Activated CD4-positive, alpha-beta T cell treated with anti-CD3 and anti-CD28 coated beads for 48 hours (primary cell): ENCODE measurements at places on chromosomes 1 and 21.
A peak's percentile ranks its signal among the peaks of the same experiment; 100 is the strongest.

DNA sequence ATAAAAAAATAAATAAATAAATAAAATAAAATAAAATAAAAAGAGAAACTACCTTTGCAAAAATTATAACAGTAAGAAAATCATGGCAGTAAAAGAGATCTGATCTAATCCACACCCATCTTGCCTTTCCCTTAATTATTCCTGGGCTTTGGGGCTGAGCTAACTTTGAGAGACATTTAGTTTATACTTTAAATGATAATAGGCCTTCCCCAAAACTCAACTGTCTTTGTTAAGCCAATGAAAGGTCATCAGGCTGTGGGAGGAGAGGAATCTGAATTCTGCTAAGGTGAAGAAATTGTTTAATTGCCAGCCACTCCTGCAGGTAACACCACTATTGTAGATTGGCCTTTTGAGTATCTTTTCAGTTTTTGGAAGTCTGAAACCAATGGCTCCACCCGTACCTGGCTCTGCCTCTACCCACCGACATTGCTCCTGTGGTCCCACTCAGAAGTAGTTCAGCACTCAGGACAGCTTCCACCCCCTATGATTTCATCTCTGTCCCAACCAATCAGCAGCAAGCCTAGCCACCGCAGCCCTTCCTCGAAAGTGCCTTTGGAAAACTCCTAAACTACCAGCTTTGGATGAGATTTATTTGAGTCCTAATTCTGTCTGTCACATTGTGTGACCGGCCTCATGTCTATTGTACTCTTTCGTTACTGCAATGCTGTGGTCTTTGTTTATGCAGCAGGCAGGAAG is 23.0 kb upstream of the PNRC2 start:
- no peak for DNase-seq

DNA sequence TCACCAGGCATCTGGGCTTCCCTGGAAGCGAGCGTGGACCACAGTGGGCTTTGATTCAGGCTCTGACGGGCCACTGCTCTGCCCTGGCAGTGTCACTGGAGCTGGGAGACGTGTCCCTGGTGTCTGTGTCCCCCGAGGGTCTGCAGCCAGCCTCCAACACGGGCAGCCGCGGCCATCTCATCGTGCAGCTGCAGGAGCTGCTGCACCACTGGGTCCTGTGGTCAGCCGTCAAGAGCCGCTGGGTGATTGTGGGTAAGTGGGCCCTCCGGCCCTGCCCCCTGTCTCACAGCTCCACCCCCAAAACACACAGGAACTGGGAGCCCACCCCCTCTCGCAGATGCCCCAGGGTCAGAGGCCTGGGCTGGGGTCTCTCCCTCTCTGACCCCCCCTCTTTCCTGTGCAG is 40.7 kb downstream of the DISP3 start:
- DNase-seq, result no peak

DNA sequence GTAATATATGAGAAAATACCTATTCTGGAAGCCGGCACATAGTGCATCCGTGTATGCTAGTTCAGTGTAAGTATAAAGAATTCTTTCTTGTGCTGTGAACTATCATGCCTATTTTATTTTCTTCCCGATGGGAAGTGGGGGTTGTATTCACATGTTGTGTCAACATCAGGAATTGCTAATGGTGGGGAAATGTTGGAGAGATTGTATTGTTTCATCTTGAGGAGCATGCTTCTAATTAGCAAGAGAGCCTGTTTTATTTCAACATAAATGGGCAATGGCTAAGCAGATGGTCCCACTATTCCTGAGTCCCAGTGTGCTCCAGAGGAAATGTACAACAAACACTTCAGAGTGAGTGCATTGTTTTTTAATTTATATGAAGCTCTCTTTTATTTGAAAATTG is 485.2 kb downstream of the PLPP3 start:
- DNase-seq, result no peak

DNA sequence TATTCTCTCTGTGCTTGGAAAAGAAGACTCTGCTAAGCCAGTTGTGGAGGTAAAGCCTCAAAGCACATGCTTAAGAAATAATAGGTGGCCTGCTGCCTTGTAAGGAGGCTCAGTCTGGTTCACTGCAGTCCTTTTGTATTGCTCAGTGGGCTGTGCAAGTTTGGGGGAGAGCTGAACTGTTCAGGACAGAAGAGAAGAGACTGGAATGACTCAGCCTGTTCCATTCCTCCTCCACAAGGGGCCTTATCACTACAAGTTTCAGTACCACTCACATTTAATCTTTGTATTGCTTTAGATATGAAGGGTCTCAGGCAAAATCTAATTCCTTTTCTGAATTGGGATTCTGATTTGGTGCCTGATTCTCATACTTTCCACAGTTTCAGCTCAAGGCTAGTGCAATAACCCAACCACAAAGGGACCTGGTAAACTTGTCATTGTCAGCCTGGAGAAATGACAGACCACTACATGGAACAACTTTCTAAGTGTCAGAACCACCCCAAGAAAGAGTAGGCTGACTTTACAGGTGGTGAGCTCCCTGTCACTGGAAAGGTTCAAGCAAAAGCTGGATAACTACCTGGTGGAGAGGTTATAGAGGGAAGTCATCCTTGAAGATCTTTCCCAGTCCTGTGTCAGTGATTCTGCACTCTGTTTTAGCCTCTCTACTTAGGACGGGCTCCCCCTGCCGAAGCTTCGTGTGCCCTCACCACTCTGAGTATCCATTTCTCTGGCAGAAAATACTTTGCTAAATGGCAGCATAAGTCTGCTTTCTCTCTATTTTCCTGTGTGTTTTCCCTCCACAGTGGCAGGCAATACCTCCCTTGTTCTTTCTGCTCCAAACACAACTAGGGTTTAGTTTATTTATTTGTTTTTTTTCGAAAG is 162.9 kb upstream of the GJB5 start:
- DNase-seq, result peak; percentile 6

GRCh38 chr1:158035976-158036583 is 42.6 kb downstream of the KIRREL1 start:
- peak; percentile 29 for DNase-seq
